ENCODE measurements at places on chromosomes 4 and X.

DNA sequence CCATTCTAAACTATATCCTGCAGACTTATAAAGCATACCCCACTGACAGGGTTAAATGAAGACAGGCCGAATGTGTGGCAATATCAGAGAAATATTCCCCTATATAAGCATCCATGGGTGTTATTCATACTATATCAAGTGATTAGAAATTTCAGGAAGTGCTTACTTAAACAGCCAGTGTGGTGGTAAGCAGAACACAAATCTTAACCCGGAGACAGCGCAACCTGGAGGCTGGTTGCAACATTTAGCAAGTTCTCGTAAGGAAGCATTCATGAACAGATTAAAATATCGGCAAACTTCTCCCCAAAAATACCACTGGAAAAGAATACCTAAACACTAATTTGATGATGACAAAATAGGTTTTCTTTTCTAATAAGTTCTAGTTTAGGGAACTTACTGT lies 261.2 kb downstream of the CBLL2 start:
- DNase-seq, result no peak

GRCh38 chr4:535924-536281 lies 36.9 kb downstream of the PIGG start:
- DNase-seq, result no peak

DNA sequence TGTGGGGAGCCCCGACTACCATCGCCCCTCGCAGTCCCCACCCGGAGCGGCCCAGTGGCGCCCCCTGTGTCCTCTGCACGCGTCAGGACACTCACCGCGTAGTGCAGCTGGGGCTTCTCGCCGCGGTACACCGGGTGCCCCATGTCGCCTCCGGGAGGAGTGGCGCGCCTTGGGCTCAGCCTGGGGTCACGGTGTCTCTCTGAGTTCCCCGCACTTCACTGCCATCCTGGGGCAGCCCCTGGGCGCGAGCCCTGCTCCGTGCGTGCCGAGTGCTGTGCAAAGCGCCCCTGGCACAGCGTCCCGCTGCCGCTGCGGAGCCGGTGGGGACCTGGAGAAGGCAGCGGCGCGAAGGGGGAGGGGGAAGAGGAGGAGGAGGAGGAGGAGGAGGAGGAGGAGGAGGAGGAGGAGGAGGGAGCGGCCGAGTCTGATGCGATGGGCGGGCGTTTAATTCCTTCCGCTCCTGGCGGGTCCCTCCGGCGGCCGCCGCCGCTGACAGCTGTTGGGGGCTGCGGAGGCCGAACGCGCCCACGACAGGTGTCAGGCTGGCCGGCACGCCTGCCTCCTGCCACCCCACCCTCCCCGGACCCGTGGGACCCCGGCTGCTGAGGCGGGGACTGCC lies 134.3 kb downstream of the AMELX start:
- DNase-seq, result peak; percentile 43

GRCh38 chrX:101347859-101348451 lies 587 bp downstream of the TIMM8A start:
- no peak for DNase-seq

GRCh38 chrX:20378233-20378920 lies 111.7 kb upstream of the RPS6KA3 start:
- no peak for DNase-seq

DNA sequence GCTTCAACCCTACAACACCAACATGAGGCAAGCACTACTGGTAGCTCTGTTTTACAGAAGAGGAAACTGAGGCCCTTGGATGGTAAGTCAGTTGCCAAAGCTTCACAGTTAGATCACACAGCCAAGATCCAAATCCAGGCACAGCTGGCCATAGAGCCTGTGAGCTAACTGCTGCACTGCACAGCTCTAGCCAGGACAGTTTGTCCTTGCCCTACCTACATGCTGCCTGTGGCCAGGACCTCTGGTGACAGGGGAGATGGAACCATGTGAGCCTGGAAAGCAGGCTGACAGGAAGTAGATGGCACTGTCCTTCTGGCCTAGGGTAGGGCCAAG lies 257.8 kb downstream of the FBXW7 start:
- no peak for DNase-seq

DNA sequence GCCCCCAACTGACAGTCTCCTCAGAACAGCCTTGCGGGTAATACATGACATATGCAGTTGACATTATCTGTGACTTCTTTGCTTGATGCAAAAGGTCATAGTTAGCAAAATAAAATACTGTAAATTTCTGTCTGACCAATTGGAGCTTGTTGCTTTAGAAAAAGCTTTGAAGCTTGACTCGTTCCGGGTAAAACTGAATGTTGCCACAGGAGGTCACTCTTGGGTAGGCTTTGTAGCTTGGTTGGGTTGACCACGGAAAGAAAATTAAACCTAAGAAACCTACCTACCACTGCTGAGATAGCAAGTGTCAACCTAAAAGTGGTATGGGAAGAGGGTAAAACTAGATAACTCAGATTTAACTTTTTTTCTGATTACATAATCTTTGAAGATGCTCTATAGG lies 23.2 kb downstream of the PRPS2 start:
- peak; percentile 27 for DNase-seq

GRCh38 chr4:77151241-77151640 lies 5.8 kb upstream of the CCNG2 start:
- DNase-seq, result no peak

GRCh38 chr4:141246683-141247429 lies 26.2 kb downstream of the ZNF330 start:
- no peak for DNase-seq

DNA sequence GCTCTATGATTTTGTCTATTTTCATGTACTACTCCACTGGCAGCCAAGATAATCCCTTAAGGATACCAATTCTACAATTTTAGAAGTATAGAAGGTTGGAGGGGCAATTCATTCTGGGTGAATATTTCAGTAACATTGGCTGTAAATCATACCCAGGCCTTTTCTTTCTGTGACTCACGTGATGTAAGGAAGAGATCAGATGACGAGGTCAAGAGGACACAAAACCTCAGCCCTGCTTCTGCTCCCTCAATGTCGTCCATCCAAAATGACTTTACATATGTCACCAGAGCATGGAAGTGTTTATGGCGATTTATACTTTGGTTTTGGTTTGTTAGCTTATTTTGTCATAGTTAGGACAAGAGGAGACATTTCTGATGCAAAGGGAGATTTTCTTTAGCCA lies 70.7 kb upstream of the SLC4A4 start:
- peak; percentile 1 for DNase-seq

- DNase-seq, result no peak
Measured at GRCh38 chrX:34350561-34351335, 218.6 kb upstream of the FAM47A start.

DNA sequence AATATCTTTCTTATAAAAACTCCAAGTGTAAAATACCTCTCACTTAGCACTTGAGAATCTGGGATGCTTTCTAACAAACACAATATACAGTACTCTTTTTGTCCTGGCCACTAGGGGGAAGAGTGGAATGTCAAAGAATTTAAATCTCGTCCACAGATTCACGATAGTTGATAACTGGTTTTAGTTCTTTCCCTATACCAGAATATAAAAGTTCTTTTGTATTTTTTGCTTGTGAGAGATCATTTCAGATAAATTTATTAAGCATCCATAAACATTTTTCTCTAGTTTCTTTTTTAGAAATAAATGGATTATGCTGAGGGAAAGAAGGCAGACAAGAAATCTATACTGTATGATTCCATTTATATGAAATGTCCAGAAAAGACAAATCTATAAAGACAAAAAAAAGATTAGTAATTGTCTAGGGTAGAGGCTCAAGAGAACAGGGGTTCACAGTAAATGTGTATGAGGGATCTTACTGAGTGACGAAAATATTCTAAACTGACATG lies 50.4 kb downstream of the MGARP start:
- DNase-seq, result no peak

DNA sequence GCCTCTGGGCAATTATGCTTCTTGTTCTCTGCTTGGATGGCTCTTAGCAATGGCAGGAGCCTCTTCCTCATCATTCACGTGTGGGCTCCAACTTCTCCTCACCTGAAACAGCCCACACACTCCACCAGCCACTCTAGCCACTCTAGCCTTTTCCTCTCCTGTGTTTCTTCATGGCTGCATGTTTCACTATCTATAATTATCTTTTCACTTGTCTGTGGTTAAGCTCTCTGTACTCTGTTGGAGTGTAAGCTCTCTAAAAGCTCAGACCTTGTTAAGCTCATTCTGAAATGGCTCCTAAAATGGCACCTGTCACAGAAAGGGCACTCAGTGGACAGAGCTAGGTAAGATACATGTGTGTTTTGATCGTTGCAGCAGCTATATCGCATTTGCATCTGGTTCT lies 80.0 kb downstream of the SH3KBP1 start:
- no peak for DNase-seq

DNA sequence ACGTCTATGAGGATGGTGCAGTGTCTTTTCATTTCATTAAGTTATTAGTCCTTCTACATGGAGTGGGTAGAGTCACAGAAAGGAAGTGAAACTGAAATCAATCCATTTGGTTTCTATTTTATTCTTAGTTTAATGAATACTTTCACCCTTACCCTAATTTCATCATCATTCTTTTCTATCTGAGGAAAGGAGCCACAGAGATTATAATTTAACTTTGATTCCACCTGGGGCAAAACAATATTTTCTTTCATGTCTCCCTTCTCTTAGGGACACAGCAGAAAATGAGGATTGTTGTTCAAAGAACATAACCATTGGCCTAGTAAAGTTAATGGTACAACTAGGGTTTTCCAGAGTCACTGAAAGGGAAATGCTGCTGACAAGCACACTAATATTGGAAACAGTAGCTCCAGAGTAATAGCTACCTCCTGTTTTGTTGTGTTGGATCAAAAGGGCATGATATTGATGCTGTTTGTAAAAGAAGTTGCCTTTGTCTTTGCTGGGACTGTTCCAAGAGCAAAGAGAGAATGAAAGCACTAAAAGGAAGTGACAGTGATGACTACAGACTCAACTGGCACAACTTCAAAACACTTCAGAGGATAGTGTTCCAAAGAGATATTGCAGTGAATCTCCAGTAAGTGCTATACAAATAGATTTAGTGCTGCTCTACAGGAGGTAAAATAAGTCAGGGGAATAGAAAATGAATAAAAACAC lies 247.1 kb upstream of the PITX2 start:
- no peak for DNase-seq

GRCh38 chrX:43592597-43592996 lies 63.5 kb upstream of the MAOA start:
- no peak for DNase-seq

DNA sequence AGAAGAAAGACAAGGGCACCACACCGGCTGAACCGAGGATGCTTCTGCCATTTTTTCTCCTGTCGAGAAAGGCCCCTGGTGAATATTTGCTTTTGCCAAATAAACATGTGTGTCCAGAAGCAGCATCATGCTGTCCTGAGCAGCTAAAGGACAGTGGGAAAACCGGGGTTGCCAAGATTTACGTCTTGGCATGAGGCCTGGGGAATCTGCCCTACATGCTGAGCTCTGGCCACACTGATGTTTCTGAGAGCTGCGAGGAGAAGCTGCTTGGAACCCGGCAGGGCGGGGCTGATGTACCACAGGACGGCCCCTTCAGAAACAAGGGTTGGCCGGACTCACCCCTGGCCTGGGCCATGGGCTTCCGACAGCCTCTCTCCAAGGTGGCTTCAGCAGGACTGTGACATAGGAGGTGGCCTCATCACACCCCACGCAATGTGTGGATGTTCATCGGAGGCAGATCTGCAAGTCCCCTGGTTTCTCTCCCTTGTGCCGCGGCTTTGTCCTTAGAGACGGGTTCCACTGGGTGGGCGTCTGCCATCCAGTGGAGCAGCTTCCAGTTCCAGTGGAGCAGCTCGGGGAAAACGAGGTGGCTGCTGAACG lies 42.2 kb upstream of the SORCS2 start:
- no peak for DNase-seq

GRCh38 chrX:28223991-28224390 lies 242.7 kb upstream of the DCAF8L1 start:
- no peak for DNase-seq

DNA sequence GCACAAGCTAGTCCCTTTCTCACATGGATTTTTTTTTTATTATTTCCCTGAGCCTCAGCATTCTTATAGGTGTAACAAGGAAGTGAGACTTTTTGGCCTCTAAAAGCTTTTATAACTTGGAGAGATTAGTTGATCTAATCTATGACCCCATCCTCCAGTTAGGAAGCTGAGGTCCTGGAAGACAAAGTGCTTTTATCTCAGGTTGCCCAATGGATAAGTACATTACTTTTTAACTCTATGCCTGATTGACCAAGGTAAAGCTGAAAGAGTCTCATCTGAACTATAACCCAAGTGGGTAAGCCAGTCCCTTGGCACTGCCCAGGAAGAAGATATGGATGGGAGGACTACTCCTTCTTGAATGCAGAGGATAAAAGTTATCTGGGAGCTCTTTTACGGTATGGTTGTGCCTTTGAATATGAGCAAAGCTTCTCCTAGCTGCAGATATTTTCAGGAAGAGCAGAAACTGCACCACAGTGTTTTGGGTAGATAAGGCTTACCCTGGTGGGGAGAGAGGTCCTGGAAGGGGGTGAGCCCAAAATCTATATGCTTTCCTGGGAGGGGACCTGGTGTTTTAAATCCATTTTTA lies 40.2 kb downstream of the VSIG4 start:
- no peak for DNase-seq

- no peak for DNase-seq
Measured at GRCh38 chr4:38800961-38801450, 3.6 kb downstream of the TLR1 start.

GRCh38 chrX:68897118-68897945 lies 68.5 kb downstream of the EFNB1 start:
- no peak for DNase-seq

DNA sequence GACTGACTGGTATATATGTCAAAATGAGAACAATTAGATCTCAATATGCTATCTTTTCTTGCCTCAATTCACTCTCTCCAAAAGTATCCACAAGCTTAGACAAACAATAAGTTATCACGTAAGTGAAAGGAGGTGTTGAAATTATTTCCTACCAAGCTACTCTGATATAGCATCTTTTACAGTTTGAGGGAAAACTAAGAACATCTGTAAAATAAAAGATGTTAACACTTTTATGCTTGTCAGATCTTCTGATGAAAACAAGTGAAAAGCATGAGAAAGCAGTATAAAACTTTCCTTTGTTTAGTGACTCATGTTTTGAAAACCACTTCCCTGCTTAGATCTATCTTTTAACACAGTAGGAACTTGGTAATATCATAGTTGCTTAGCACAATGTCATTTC lies 8.4 kb upstream of the MAB21L2 start:
- no peak for DNase-seq

DNA sequence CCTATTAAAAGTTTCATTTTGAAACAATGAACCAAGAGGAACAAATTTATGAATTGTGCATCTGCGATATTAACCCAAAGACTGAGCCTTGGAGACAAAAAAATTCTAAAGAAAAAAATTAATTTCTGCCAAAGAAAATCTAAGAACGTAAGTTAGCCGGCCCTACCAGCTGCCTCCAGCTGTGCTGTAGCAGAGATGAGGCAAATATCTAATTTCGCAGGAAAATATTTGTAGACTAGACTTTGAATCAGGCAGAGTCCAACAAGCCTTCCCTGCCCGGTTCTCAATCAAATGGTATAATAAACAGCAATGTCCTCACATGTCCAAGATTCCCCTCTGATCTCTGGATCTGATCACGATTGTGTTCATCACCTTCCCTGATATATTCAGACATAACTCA lies 21.2 kb upstream of the SMIM20 start:
- no peak for DNase-seq

Data from nephron progenitor cell (in vitro differentiated cells).